ENCODE measurements at places on chromosomes 6 and 20. TPM values are rescaled to one million over a fixed set of nuclear protein-coding genes. Genes with fewer than 3 reads are reported as not detected.
A peak's percentile ranks its signal among the peaks of the same experiment; 100 is the strongest.

NEURL2 gene
- total RNA-seq = 13.2 TPM

BTNL2 gene
- not detected for total RNA-seq

GPR6 gene
- not detected for total RNA-seq

NUP153 gene
- total RNA-seq = 31.1 TPM

PRR3 gene
- total RNA-seq = 3.8 TPM

FOXF2 gene
- total RNA-seq = 103 TPM

SLC22A16 gene
- 0.50 TPM for total RNA-seq

CLPSL2 gene
- not detected for total RNA-seq

SLC24A3 gene
- 6.0 TPM for total RNA-seq

C6orf118 gene
- total RNA-seq = 0.42 TPM

IPCEF1 gene
- 0.83 TPM for total RNA-seq

SCGN gene
- 2.7 TPM for total RNA-seq

PARD6B gene
- 3.6 TPM for total RNA-seq

AIF1 gene
- total RNA-seq = 14.6 TPM

PM20D2 gene
- total RNA-seq = 24.0 TPM

MAFB gene
- total RNA-seq = 77.5 TPM

CD93 gene
- total RNA-seq = 24.5 TPM

TREML2 gene
- not detected for total RNA-seq

CST7 gene
- 1.5 TPM for total RNA-seq

GRCh38 chr20:23763345-23763744, 12.6 kb upstream of the CST1 start:
- DNase-seq = no peak

DNA sequence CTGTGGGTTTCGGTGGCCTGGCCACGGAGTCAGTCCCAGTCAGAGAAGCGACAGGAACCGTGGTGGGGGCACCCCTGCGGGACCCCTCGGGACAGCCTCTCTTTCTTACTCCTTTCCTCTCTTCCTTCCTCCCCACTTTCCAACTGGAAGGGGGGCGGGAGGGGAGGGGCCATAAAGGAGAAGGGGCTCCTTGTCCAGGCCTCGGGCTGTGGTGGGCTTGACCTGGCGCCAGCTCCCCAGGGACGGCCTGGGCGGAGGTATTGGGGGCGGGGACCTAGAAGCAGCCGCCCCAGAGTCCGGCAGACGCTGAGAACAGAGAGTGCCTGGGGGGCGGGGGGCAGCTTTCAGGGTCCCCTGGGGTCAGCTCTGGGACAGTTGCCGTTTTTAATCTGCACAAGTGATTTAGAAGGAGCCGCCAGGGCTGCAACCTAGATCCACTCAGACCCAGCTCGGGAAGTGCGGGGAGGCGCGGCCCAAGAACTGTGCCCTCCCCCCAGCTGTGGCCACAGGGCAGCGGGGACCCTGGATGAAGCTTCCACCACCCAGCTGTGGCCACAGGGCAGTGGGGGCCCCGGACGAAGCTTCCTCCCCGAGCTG, 6.4 kb upstream of the ABHD16B start:
- no peak for DNase-seq

- DNase-seq = no peak
These were observed 373.9 kb upstream of the SYNCRIP start for GRCh38 chr6:86016567-86016966.

- DNase-seq = no peak
These were observed 10.7 kb upstream of the PRR18 start for GRCh38 chr6:166318649-166319600.

- no peak for DNase-seq
These were observed 525 bp downstream of the NCOA7 start for GRCh38 chr6:125791151-125791819.

- no peak for DNase-seq
These were observed 6.4 kb upstream of the TXNDC5 start for GRCh38 chr6:7916959-7917358.

- no peak for DNase-seq
These were observed 83.6 kb upstream of the EYS start for GRCh38 chr6:65790666-65791065.

- DNase-seq = no peak
These were observed 125.2 kb downstream of the HIVEP2 start for GRCh38 chr6:142819603-142820337.

GRCh38 chr6:148441454-148441911, 98.8 kb downstream of the SASH1 start:
- no peak for DNase-seq

GRCh38 chr6:40912158-40912946, 126.7 kb downstream of the UNC5CL start:
- DNase-seq = no peak

DNA sequence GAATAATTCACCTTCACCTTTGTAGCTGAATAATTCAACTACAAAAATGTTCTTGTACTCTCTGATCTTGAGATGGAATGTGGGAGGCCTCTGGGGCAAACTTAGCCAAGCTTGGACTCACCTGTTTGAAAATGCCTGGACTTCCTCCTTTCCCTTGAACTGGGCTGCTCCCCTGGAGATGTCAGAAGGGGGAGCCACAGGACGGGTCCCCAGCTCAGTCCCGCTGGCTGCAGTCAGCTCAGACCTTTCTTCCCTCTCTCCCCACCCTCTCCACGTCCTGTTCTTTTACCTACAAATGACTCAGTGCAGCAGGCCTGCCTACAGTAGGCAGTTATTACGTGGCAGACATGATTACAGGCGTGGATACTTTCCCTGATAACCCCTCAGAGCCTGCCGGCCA, 131.5 kb upstream of the RALGAPA2 start:
- no peak for DNase-seq

- DNase-seq = no peak
These were observed 152.9 kb upstream of the MAP3K7 start for GRCh38 chr6:90739802-90740201.

DNA sequence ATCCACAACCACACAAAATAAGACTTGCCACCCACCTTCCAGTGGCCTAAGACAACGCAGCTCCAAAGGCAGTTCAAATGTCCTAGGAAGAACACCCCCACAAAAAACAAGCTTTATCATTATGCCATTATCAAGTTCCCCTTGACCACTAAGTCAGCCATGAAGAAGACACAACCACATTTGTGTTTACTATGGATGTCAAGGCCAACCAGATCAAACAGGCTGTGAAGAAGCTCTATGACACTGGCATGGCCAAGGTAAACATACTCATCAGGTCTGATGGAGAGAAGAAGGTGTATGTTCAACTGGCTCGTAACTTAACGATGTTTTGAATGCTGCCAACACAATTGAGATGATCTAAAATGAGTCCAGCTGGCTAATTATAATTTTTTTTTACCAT, 26.1 kb downstream of the SEC63 start:
- DNase-seq = no peak

DNA sequence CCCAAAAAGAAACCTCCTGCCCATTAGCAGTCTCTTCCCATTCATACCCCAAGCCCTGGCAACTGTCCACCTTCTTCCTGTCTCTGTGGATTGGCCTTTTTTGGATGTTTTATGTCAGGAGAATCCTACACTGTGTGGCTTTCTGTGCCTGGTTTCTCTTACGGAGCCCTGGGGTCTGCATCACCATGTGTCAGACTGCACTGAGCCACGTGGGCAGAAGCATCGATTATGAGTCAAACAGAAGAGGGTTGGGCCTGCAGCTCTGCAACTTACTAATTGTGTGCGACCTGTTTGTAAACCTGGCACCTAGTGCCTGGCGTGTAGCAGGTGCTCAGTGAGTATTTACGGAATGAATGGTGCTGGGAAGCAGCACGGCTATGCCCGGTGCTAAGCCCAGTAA, 62.6 kb downstream of the IGF2R start:
- DNase-seq = peak; percentile 42

DNA sequence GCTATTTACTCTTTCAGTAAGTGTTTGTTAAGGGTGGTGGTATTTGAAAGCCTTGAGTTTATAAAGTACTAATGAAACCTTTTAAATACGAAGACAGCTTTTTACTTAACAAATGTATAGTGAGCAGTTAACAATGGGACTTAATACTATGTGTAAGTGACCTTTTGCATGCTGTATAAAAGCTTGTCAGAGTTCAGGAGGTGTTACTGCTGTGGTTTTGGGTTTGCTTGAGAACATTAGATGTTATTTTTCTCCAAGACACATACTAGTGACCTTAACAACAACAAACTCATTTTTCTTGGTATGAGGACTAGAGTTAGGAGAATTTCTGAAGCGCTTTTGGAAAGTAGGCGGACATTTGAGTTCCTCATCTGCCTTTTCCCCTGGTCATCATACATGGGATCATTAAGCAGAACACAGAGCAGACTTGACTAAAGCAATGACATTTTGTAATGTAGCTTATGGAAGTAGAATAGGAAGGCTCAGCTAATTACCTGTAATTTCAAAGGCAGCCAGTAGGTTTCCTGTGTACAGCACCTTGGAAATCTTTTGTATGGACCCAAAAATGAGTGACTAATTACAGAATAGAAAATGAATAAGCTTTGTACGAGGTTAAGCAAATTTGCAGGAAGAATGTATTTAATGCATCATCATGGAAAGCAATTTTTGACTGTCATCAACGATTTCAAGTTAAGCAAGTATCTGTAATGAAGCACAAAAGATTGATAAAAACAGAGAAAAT, 14.1 kb downstream of the CDYL start:
- no peak for DNase-seq

DNA sequence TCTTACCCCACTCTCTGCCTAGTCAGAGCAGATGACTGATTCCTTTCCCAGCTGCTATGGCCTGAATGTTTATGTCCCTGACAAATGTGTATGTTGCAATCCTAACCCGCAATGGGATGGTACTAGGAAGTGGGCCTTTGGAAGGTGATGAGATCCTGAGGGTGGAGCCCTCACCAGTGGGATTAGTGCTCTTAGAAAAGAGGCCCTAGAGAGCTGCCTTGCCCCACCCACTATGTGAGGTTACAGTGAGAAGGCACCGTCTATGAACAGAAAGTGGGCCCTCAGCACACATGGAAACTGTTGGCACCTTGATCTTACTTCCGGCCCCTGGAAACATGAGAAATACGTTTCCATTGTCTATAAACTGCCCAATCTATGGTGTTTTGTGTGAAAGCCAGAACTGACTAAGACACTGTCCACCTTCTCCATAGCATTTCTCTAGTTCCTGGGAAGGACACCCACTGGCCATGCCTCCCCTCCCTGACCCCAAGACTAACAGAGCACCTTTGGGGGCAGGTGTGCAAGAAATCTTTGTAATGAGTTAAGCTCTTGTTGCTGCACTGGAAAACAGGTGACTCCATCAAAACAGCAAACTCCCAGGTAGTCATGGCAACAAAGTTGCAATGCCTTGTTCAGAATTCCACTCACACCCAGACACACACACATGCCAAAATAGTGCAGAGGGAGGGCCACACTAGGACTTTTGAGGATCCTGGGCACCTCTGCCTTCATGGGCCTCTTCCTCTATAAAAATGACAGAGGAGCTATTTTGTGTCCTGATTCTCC, 16.2 kb downstream of the GABRR2 start:
- peak; percentile 37 for DNase-seq

GRCh38 chr6:42451333-42452170, at the start of gene TRERF1:
TSS of gene TRERF1 (minus strand) at chr6:42451926. CDS start at chr6:42269590, 182,336 bp downstream.
- DNase-seq = peak; percentile 92

- DNase-seq = no peak
These were observed 23.9 kb downstream of the MAP7 start for GRCh38 chr6:136526196-136526930.

GRCh38 chr20:7775072-7775471, 165.2 kb downstream of the HAO1 start:
- DNase-seq = no peak

DNA sequence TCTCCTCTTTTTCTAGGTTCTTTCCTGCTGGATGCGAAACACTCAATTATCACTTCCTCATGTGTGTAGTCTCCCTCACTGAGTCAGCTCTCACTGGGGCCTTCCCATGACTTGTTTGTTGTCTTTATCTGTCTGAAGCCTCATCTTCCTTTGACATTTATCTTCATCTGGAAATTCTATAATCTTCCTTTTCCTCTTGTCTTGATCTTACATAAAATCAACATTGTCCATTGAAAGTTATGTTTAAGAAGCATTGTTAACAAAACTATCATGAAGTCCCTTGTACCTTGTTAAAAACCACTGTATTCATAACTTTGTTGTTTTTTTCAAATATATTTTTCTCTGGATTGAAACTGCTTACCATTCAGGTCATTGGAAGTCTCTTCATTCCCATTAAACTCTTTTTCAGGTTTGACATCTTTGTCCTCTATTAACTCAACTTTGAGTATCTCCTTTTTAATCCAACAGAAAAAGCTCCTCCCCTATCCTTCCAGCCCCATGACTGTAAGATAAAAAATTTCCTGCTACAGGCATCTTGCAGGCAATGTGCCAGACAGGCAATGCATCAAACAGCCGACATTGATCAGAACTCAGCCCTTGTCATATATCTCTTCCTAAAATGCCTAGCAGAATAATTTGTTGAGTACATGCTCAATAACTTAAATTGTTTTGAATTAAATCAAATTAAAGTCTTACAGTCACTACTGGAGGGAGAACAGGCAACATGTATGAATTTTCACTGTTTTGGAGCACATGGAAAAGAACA, 34.8 kb downstream of the MYLIP start:
- DNase-seq = no peak

DNA sequence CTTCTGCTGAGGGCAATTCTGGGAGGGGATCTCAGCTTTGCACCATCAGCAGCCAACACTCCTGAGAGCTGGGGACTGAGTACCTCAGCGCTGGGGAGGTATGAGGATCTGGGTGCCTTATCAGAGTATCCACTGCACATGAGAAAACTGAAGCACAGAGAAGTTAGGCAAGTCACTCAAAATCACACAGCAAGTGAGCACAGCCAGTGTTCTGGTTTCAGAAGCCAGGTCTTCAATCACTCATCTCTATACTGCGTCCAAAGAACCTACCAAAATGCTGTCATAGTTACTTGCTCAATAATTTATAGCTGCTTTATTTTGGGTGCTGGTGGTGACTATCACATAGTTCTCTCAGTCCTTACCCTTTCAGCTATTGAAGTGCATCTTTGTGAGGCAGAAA, 5.0 kb downstream of the ADTRP start:
- no peak for DNase-seq

- no peak for DNase-seq
These were observed 2.3 kb upstream of the EEF1A2 start for GRCh38 chr20:63500902-63501817.

- DNase-seq = no peak
These were observed 115.9 kb downstream of the KLHL32 start for GRCh38 chr6:97040355-97040860.

GRCh38 chr20:31355981-31356380, 12.4 kb upstream of the DEFB118 start:
- DNase-seq = no peak

GRCh38 chr20:57200882-57201695, 65.4 kb downstream of the BMP7 start:
- DNase-seq = no peak

DNA sequence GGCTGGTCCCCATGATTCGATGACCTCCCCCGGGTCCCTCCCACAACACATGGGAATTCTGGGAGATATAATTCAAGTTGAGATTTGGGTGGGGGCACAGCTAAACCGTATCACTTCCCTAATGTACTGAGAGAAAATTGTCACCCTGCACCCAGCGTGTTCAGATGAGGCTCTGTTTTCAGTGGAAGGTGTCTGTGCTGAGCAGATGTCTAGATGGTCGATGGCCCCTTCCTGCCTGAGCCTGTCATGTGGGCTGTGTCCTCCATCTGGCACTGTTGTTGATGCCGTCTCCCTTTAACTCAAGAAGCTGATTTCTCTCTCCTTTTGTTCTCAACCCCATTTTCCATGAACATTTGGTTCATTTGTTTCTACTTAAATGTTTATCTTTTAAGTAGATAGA, 37.0 kb downstream of the TMEM181 start:
- no peak for DNase-seq

GRCh38 chr6:90368601-90369000, 72.0 kb upstream of the BACH2 start:
- no peak for DNase-seq

- DNase-seq = no peak
These were observed 12.1 kb upstream of the EXOC2 start for GRCh38 chr6:705047-705446.

GRCh38 chr6:2760882-2761842, 4.0 kb upstream of the WRNIP1 start:
- DNase-seq = no peak
